Type B pancreatic cell (in vitro differentiated cells): ENCODE measurements at places on chromosomes 11 and 22. TPM values are rescaled to one million over a fixed set of nuclear protein-coding genes. Genes with fewer than 3 reads are reported as not detected.

Gene OR52E8
- not detected in 2 replicates for total RNA-seq

Gene P2RX6
- 0.71 and 2.8 TPM in 2 replicates for total RNA-seq

GRCh38 chr11:68012843-68013610 lies 2.9 kb downstream of the ALDH3B1 start:
- H3K4me3 ChIP-seq = peak overlapping the region; percentile 55
- no peak for DNase-seq
- peak overlapping the region; percentile 91 for H3K27ac ChIP-seq
- H3K36me3 ChIP-seq = no peaks in the 10 kb centered on the region

DNA sequence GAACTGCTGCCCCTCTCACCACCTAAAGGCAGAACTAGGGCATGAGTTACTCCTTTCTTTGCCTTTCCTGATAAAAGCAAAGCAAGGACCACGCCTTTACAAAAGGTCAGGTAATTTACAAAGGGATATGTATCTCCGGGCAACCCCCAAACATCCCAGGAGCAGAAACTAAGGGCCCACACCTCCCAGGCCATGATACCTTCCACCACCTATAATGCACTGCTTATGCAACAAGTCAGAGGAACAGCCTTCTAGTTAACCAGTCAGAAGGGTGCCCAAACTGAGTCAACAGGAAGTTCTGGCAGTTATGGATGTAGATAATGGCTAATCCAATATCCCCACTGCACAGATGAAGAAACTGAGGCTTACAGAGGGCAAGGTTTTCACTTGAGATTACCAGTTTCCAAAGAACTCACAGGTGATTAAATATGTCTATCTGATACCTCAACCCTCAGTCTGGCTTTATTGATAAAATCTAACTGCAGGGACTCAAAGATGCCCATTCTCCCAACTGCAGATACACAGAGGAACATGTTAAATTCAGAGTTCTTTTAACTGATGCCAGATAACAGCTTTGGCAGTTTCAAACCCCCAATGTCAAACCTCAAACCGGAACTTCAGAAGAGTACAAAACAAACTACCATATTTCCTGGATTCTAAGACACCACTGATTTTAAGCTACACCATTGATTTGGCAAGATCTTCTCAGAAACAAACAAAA lies 16.8 kb upstream of the CASTOR1 start:
- DNase-seq = no peak
- H3K4me3 ChIP-seq = peak overlapping the region; percentile 36
- H3K4me1 ChIP-seq = peaks cover 69% of the 10 kb centered on the region
- H3K27ac ChIP-seq = peak overlapping the region; percentile 85
- H3K27me3 ChIP-seq = no peaks in the 10 kb centered on the region

DNA sequence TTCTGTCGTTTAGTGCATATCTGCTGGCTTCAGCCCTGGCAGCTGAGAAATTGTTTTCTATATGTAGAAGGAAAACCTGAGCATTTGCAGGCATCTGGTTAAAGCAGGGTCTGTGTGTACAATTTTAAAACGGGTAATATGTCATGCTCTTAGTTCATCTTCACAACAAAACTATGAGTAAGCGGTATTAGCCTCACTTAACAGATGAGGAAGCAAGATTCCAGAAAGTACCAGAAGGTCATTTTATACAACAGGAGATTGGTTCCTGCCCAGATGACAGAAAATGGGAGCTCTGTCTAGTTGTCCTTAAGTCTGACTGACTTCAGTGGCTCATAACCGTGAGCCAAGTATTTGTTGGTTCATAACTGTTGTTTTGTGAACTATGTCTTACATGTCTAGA lies 1.1 kb downstream of the TIMM10B start:
- DNase-seq = no peak
- peaks cover 25% of the 10 kb centered on the region for H3K36me3 ChIP-seq
- H3K27ac ChIP-seq = peak overlapping the region; percentile 99
- no peaks in the 10 kb centered on the region for H3K27me3 ChIP-seq

- no peak overlapping the region for H3K27ac ChIP-seq
- no peak for DNase-seq
- H3K4me3 ChIP-seq = no peak overlapping the region
Observed at GRCh38 chr11:114219559-114220349, 76.4 kb upstream of the NNMT start.

DNA sequence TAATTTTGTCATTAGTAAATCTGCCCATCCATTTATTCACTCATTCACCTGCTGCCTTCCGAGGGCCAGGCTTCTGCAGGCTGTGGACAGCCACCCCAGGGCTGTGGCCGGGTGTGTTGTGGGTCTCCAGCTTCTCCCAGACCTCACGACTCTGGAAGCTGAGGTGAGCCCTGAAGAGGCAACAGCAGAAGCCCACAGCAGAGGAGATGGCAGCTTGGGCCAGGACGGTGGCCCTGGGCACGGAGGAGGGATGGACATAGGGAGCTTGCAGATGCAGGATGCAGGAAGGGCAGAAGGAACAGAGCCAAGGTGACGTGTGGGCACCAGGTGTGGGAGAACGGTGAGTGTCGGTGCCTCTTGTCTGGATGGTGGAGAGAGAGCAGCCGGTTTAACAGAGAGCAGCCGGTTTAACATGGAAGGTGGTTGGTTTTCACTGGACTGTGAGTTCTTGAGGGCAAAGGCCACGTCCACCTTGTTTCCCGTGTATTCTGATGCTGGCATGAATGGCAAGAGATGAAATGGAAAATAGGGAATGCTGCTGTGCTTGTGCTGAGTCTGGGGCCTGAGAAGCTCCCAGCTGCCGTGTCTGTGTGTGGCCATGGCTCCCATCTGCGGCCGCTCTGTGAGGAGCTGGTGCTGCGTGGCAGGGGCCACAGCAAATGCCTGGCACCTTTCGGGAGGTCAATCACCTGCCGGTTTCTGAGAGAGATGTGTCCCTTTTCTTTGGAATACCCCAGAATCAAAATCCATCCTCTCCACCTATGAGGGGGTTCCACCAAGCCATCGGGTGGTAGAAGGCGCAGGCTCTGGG lies 669.9 kb downstream of the BRD1 start:
- no peak for DNase-seq
- no peak overlapping the region for H3K4me3 ChIP-seq
- H3K27me3 ChIP-seq = peaks cover 19% of the 10 kb centered on the region
- no peak overlapping the region for H3K27ac ChIP-seq
- H3K4me1 ChIP-seq = peaks cover 13% of the 10 kb centered on the region

GRCh38 chr22:41023299-41023623 lies 69.1 kb upstream of the EP300 start:
- H3K4me3 ChIP-seq = peak overlapping the region; percentile 86
- H3K36me3 ChIP-seq = no peaks in the 10 kb centered on the region
- no peak for DNase-seq

DNA sequence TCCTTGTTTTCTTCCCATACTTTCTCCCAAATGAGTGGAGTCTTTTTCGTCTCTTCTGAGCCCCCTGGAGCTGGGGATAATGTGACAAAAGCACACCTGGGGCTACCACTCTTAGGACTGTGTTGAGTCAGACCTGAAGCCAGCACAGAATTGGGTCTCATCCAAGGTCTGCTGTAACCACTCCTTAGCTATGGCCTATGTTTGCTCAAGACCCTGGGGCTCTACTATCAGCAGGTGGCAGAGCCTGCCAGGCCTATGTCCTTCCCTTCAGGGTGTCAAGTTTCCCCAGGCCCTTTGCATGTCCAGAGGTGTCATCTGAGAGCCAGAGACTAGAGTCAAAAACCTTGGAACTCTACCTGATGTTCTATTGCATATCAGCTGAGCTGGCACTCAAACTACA lies 335.7 kb downstream of the DDX10 start:
- peaks cover 3% of the 10 kb centered on the region for H3K27me3 ChIP-seq
- no peak overlapping the region for H3K4me3 ChIP-seq
- no peak for DNase-seq
- no peaks in the 10 kb centered on the region for H3K4me1 ChIP-seq
- no peaks in the 10 kb centered on the region for H3K36me3 ChIP-seq

DNA sequence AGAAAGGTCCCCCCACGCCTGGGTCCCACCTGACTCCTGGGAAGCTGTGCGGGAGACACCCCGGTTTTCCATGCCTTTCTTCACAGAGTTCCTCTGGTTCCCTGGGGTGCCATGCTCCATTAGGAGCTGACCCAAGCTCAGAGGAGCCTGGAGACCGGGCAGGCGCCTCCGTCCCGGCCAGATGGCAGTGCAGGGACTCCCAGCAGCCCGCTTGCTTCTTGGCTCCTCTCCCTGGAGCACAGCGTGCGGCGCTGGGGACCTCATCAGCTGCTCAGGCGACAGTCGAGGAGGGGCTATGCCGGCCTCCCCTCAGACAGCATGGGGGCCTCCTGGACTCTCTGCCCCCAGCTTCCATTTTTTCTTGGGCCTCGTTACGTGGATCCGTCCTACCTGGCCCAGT lies 13.1 kb upstream of the TTLL12 start:
- H3K36me3 ChIP-seq = no peaks in the 10 kb centered on the region
- H3K27me3 ChIP-seq = no peaks in the 10 kb centered on the region
- DNase-seq = no peak
